ENCODE measurements at places on chromosomes 6 and 20.

- no peak for DNase-seq
These were observed 34.1 kb downstream of the HFE start for GRCh38 chr6:26121141-26122004.

GRCh38 chr20:19926591-19926990 lies 90.6 kb upstream of the NAA20 start:
- no peak for DNase-seq

GRCh38 chr6:12457094-12457493 lies 166.9 kb downstream of the EDN1 start:
- DNase-seq, result no peak

DNA sequence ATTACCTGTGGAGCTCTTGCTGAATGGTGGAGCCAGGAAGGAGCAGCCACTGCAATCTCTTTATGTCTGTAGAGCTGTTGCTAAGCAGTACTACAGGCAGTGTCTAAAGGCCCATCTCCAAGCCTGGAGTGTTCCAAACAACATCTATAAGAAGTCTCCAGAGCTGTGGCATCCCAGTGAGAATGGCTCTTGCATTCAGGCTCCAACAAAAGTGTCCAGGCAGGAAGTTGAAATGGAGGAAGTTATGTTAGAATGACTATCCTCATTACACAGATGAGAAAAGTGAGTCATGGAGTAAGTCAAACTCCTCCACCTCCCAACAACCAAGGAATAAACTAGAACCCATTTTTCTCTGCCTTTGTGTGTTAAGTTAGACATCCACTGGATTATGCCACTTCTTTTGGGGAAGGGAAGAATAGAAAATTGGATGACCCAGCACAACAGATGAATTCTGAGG lies 288.5 kb upstream of the STXBP5 start:
- peak; percentile 37 for DNase-seq

GRCh38 chr6:56806368-56806767 lies 148.5 kb upstream of the BEND6 start:
- DNase-seq, result peak; percentile 59
